GM12865 (cell line): ENCODE measurements at places on chromosomes 13 and 19.

- DNase-seq, result no peak
These were observed 734 bp upstream of the LRRC8E start for GRCh38 chr19:7887408-7888144.

DNA sequence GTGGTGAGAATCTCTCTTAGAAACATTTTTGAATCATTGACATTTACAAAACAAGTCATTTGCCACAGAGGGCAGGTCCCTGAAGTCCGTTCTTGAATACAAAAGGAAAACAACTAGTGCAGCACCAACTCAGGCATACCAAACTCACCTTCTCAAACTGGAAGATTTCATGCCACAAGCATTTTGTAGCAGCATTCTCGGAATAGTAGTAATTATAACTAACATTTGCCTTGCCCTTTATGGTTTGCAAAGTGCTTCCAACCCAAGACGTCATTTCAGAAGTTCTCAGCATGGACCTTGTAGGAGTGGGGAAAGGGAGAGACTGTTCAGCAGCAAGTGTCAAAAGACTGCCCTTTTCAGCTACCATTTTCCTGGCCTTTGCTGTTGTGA is 344.6 kb downstream of the RFC3 start:
- DNase-seq, result peak; percentile 9

DNA sequence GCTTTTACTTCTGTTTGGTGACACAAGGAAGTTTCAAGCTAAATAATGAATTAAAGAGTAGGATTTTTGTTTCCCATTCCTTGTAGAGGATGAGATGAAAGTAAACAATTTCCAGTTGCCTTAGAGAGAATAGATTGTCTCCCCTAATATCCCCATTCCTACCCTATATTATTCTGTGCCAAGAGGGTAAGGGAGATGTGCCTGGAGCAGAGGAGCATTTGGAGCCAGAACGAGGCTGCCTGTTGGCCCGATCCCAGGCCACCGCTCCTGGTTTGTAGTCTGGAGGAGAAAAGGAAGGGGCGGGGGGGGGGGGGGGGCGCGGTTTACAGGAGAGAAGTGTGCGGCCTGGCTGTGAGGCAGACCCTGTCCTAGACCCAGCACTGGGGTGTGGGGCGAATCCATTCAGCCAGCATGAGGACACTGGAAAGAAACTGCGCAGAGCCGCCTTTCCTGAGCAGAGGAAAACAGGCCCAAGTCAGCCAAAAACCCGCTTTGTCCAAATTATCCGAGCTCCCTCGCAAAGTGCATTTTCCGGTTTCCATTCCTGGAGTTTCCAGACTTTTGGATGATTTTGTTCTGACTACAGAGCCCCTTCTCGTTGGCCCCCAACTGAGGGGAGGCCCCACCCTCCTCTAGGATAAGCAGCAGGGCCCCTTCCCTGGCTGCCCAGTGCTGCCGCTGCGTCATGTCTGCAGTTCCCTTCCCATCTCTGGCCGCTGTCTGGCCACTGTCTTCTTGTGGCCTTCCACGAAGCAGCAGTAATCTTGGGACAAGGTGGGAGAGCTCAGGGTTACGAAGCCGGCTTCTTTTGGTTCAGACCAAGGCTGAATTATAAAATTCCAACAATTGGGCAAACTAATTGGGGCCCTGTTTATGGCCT is 23.0 kb downstream of the NFIX start:
- DNase-seq, result no peak

GRCh38 chr19:5125797-5126497 is 157.0 kb downstream of the KDM4B start:
- DNase-seq, result no peak

DNA sequence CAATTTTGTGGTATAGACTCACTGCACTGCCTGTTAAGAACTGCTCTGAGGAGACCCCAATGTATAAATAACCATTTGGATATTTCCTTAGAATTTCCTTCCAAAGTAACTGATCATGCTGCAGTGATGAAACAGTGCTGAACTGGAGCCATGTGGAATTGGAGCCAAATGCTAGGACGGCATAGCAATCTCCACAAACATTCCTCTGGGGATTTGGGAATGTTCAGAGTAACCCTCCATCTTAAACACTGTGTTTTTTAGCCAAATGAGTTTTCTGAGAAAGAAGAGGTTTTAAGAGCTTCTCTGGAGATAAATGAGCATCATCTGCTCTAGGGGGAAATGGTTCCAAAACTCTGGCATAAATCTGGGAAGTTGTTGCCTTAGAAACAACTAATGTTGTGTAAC is 98.2 kb downstream of the OLFM4 start:
- no peak for DNase-seq

DNA sequence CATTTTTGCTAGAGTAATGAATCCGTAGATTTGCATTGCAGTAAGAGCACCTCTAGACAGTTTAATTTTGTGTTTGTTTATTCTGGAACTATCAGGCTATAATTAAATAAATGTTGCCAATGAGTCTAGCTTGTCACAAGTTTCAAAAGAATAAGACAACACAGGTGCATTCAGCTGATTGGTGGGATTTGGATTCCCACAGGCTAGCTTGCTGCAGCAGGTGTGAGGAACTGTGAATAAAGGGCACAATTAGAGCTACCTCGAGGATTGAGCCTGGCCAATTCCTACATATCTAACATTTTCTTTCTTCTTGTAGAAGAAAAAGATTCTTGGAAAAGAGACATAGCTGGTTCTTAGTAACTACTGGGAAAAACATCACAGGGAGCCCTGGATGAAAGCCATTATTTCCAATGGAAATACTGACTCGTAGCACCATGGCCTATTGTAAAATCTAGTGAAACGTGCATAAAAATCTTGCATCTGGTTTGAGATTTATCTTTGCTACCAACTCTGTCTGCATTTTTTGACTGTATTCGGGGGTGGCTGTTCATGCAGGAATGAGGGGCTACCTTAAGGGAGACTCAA is 360.9 kb downstream of the FGF9 start:
- no peak for DNase-seq

- DNase-seq, result no peak
These were observed 32.0 kb downstream of the ZFR2 start for GRCh38 chr19:3836887-3837286.

DNA sequence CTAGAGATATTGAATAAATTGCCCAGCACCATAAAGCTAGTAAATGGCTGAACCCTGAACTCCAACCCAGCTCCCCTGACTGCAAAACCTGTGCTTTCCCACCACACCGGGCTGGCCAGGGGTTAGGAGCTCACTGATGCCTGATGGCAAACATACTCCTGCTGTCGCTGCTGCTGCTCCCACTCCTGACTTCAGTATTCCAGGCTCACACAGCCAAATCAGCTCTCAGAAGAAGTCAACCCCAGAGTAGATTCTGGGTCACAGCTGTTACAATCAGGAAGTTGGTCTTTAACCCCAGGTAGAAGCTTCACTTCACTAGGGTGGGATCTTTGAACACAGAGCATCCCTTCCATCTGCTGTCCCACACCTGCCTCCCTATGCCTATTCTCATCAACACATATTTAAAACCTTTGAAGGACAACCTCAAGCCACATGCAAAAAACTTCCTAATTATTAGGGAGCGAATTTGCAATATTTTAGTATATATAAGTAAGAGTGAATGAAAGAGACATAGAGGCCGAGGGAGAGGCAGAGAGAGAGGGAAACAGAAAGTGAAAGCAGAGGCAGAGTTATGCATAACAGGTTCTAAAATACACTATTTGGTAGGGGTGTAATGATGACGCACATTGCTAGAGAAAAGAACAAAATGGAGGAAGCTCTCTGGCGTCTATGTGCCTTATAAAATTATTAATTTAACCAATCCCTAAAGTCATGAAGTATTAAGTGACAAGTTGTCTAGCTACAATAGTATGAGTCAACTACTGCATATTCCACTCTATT is 99.4 kb upstream of the SERP2 start:
- peak; percentile 61 for DNase-seq

- no peak for DNase-seq
These were observed 476.4 kb downstream of the FOXO1 start for GRCh38 chr13:40189898-40190630.

- DNase-seq, result no peak
These were observed 2.9 kb downstream of the TGFB1 start for GRCh38 chr19:41350735-41351338.

DNA sequence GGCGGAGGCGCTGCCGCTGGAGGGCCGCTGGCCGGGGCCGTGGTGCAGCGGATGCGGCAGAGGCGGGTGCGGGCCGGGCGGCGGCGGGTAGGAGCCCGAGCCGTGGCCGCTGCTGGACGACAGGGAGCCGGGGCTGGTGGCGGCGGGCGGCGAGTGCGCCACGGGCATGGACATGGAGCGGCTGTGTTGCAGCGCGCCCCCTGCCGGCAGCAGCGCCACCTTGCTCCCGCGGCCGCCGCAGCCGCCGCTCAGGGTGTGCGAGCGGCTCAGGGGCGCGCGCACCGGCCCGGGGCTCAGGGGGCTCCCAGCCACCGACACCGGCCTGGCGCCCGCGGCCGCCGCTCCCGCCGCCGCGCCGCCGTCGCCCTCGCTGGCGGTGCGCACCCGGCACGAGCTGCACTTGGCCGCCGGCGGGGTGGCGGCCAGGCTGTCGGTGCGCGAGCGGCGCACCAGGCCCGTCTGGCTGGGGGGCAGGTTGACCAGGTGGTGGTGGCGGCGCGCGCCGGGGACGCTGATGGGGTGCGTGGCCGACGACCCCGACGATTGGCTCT is 1.7 kb downstream of the IRS2 start:
- no peak for DNase-seq

- DNase-seq, result no peak
These were observed 988 bp upstream of the CCDC169 start for GRCh38 chr13:36298535-36299068.

GRCh38 chr19:16268676-16269319 is 55.8 kb upstream of the KLF2 start:
- DNase-seq, result no peak

- DNase-seq, result no peak
These were observed 34.8 kb upstream of the TMEM255B start for GRCh38 chr13:113724016-113724758.

DNA sequence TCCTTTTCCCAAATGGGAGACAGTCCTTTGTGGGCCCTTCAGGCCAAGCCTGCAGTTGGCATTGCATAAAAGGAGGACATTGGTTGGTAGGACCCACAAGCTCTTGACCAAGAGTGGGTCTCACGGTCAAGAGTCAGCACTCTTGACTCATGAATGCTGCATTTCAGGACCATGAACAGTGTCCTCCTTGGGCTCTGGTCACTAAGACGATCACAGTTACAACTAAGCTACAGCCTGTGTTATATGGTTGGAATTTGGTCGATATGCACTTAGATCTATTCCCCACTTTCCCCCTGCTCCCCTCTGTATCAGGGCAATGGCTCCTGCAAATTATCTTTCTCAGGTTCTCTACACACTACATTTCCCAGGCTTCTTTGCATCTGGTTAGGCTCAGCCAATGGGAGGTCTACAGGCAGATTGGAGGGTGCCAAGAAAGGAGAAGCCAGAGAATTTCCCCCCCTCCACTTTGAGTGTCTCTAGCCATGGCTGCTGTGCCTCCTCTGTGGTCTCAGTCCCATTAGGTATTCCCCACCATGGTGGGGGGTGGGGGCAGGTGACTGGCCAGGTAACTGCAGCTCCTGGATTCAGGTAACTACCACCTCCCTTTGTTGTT is 3.1 kb upstream of the OLFM2 start:
- DNase-seq, result no peak

GRCh38 chr13:101626925-101627555 is 174.6 kb downstream of the ITGBL1 start:
- peak; percentile 65 for DNase-seq

- no peak for DNase-seq
These were observed 30.3 kb downstream of the LAMP1 start for GRCh38 chr13:113327391-113327765.
